NCI-H146 (cell line): ENCODE measurements at places on chromosomes 16 and 17.
A peak's percentile ranks its signal among the peaks of the same experiment; 100 is the strongest.

DNA sequence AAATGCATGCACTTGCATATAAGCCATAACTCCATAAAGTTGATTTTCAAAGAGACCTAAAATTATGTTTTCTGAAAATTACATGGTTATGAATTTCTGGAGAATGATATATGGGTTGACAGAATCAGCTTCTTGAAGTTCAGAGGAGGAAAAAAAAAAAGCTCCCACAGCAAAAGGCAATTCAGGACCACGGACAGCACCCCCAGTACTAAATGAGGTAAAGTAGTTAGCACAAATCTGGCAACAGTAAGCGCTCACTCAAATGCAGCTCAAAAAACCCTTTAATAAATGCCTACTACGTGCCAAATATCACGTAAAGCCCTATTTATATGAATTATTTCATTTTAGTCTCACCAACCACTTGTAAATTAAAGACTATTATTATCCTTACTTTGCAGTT lies 135.2 kb downstream of the SHISA9 start:
- no peak for DNase-seq

DNA sequence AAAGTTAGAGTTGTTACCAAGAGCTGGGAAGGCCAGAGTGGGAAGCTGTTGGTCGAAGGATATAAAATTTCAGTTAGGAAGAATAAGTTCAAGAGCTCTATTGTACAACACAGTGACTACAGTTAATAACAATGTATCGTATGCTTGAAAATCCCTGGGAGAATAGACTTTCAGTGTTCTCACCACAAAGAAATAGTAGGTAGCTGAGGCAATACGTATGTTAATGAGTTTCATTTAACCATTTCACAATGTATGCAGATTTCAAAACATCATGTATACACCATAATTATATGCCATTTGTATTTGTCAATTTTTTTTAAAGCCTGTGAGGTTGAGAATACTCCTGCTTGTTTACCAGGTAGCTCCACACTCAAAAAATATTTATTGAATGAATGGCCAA lies 41.5 kb upstream of the MYOCD start:
- DNase-seq, result no peak

- DNase-seq, result no peak
Measured at GRCh38 chr16:68893710-68894705, 50.7 kb downstream of the TANGO6 start.

GRCh38 chr17:76506408-76507345 lies 5.5 kb upstream of the RHBDF2 start:
- peak; percentile 72 for DNase-seq

DNA sequence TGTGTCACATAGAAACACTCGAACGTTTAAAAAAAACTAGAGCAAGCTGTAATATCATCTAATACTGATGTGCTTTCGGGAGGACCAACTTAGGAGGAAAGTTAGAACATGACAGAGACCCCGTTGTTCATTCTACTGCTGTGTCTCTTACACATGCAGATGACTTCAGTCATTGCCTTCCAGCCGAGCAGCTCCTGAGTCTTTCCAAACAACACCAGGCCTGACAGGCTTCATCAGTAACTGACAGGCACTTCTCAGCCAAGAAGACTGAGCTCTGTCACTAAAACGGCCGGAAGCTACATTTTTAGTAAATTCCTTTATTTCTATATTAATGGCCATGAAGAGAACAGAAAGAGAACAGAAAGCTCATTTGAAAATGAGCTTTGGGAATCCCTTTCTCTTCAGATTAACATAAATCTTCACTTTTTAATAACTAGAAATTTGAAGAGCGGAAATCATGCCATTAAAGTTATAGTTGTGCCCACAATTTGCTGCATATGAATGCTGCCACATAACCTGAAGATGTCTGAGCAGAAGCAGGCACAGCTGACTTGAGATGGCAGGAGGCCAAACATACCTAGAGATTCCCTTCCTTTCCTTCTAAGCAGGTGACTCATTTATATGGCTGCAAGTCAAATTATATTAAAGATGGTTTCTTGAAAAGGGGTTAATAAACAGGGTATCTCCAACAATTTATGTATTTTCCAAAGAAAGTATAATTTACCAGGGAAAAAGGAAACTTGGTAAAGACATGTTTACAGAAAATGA lies 148.9 kb downstream of the ITFG1 start:
- DNase-seq, result no peak

DNA sequence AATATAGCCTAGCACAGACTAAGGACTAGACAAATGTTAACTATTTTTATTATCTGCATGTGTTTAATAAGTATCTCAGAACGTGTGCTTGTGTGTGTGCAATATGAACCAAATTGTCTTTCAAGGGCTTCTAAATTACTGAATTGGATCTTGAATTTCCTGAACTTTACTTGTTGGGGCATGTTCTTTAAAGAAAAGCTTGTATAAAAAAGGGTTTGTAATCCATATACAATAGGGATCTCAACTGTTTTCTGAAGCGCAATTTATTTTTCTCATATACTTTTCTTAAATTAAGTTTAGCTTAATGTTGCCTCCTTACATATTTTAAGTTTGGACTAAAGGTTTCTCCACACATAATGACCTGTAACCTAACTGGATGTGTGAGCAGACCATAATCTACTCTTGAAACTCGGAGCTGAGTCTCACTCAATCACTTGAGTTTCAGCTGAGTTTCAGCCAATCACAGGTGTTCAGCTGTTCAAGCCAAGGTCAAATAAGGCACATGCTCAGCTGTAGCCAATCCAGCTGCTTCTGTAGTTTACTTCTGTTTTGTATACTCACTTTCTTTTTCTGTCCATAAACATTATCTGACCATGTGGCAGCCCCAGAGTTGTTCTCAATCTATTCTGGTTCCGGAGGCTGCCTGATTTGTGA lies 72.3 kb downstream of the CDK5R1 start:
- DNase-seq, result no peak

DNA sequence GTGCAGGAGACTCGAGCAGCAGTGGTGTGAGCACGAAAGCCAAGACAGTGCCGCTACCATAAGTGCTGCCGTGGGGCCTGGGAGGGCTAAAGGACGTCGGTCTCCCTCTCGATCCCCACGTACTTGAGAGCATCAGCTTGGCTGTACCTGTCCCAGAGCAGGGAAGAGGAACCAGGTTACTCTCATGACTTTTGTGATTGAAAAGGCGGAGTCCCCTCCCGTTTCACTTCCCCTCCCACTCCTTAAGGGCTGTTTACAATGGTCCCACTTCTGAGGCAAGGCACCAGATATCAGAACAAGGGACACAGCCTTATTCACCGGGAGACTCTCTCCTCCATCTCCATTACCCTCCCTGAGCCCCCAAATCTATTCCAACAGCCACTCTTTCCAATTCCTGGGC lies 20.1 kb downstream of the CNTNAP1 start:
- DNase-seq, result no peak

DNA sequence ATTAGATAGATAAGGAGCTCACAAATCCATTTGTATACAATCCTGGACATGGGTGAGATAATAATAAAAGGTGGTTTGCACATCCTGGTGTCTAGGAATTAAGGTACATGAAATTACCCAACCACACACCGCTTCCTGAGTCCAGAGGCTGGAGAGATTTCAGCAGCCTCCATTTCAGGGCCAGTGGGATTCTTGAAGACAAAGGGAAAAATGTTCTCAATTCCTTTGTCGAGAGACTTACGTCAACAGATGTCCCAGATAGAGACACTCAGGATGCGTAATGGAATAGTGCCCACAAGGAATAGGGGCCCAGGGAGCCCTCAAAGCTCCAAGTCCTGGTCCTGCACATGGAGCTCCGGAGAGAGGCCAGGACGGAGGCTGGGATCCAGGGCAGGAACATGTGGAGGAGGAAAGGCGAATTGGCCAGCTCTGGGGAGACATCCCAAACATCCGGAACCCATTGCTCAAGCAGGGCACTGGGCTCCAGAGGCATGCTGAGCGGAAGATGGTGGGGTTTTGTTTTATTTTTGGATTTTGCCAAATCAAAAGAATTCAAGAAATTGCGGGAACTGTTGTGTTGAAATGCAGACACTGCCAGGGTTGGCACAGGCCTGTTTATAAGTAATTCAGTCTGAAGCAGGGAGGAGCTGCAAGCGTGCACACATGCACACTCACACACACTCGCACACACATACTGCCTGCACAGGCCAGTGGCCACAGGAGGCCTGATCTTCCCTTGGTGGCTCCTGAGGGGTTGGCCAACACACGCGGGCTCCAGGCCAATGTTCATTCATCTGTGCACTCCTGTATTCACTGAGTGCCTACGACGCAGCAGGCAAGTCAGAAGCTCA lies 97.2 kb downstream of the NOG start:
- DNase-seq, result no peak
